T-cell (primary cell): ENCODE measurements at places on chromosomes 5 and 9. TPM values are rescaled to one million over a fixed set of nuclear protein-coding genes. Genes with fewer than 3 reads are reported as not detected.

DNA sequence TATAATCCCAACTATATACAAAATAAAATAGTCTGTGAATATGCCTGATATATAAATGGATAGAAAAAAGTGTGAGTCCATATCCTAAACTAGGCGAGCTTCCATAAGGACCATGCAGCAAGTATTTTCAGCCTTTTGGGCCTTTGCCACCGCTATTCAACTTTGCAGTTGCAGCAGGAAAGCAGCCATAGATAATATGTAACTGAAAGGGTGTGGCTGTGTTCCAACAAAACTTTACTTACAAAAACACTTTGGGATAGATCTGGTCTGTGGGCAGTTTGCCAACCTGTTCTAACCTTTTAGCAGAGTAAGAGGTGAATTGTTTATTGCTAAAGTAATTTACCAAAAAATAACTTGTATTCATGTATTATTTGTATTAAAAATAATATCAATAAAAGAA lies 127.8 kb upstream of the GPR151 start:
- no peak overlapping the region for H3K27ac ChIP-seq
- H3K4me3 ChIP-seq: no peak overlapping the region
- H3K27me3 ChIP-seq: no peaks in the 10 kb centered on the region
- H3K36me3 ChIP-seq: no peaks in the 10 kb centered on the region

GRCh38 chr5:68562308-68562707 lies 346.8 kb downstream of the PIK3R1 start:
- H3K27ac ChIP-seq: no peak overlapping the region
- H3K27me3 ChIP-seq: no peaks in the 10 kb centered on the region
- no peak overlapping the region for H3K4me3 ChIP-seq
- DNase-seq: no peak

DNA sequence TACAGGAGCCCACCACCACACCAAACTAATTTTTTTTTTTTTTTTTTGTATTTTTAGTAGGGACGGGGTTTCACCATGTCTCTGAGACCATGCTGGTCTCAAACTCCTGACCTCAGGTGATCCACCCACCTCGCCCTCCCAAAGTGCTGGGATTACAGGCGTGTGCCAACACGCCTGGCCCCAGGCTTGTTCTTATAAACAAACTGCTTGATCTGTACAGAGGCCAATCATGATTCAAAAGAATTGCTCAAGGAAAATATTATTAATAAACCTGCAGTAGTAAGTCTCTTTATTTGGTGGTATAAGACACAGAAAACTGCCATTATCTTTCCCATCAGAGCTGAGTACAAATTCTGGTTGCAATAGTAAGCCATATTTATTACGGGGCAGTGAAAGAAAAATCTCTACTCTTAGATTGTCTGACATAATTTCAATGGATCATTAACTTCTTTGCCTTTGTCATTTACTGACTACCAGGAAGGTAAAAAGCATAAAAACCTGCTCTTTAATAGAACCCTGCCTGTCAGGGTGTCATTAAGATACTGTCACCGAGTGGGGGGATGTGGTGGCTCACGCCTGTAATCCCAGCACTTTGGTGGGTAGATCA lies 33.3 kb downstream of the RASEF start:
- DNase-seq: no peak
- H3K4me3 ChIP-seq: no peak overlapping the region
- no peaks in the 10 kb centered on the region for H3K27me3 ChIP-seq
- no peaks in the 10 kb centered on the region for H3K4me1 ChIP-seq
- H3K27ac ChIP-seq: no peak overlapping the region

GRCh38 chr5:6750142-6750840 lies 37.1 kb downstream of the TENT4A start:
- no peak overlapping the region for H3K4me3 ChIP-seq
- no peaks in the 10 kb centered on the region for H3K4me1 ChIP-seq
- peaks cover 83% of the 10 kb centered on the region for H3K36me3 ChIP-seq

The MEIKIN gene
- 0.22 TPM for total RNA-seq

The MELK gene
- 0.69 TPM for total RNA-seq

The NR3C1 gene
- total RNA-seq: 156 TPM

The MRRF gene
- total RNA-seq: 28.0 TPM

The TOMM5 gene
- 35.6 TPM for total RNA-seq

The FOXD4 gene
- total RNA-seq: not detected

The PCDHGB4 gene
- total RNA-seq: 0.09 TPM

The SPEF2 gene
- 10.7 TPM for total RNA-seq

The FOXD4L3 gene
- not detected for total RNA-seq
